GM12892 (cell line): ENCODE measurements at places on chromosomes 1 and 21.

DNA sequence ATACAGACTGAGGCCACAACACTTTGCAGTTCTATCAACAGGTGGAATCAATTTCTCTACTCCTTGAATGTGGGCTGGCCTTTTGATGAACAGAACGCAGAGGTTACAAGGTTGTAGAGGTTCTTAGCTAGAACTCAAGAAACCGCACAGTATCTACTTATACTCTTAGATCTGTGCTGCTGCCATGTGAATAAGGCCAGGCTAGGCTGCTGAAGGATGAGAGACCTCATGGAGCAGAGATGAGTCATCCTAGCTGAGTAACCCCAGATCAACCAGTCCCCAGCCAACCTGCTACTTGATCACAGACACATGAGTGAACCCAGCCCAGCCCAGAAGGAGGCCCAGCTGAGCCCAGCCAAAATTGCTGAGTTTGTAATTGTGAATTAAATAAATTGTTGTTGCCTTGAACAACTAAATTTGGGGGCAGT, 35.3 kb upstream of the BCAR3 start:
- no peak for DNase-seq

DNA sequence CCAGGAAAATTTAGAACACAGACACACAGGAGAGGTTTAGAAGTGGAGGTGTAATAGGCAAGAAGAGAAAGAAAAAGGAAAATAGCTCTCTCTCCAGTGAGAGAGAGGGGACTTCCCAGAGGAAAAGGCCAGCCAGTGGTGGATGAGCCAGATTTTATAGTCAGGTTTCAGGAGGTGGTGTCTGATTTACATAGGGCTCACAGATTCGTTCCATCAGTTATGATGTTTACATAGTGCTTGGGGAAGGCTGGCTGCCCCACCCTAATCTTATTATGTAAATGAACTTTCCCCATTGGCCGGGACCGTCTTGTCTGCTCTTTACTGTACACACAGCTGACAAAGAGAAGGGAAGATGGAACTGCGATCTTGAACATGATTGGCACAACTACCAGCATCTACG, 797.3 kb downstream of the PLA2G4A start:
- no peak for DNase-seq

GRCh38 chr1:243345205-243345604, 89.4 kb downstream of the SDCCAG8 start:
- DNase-seq, result no peak

DNA sequence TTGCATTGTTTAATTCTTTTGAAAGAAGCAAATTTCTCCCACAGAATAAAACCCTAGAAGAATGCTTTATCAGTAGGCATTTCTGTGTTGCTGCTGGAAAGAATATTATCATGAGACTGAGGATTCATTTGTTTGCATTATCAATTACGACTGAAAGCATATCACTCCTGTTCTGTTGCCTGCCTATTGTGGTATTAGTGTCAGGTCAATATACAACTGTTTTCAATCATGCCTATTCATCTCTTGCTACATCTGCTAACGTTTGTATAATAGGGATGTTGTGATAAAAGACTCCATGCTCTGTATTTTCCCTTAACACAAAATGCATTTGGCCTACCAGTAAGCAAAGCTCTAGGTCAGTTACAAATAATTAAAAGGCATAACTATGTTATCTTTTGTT, 221.5 kb downstream of the PTPRC start:
- no peak for DNase-seq

- DNase-seq, result no peak
These were observed 25.6 kb downstream of the PHACTR4 start for GRCh38 chr1:28395181-28395580.

DNA sequence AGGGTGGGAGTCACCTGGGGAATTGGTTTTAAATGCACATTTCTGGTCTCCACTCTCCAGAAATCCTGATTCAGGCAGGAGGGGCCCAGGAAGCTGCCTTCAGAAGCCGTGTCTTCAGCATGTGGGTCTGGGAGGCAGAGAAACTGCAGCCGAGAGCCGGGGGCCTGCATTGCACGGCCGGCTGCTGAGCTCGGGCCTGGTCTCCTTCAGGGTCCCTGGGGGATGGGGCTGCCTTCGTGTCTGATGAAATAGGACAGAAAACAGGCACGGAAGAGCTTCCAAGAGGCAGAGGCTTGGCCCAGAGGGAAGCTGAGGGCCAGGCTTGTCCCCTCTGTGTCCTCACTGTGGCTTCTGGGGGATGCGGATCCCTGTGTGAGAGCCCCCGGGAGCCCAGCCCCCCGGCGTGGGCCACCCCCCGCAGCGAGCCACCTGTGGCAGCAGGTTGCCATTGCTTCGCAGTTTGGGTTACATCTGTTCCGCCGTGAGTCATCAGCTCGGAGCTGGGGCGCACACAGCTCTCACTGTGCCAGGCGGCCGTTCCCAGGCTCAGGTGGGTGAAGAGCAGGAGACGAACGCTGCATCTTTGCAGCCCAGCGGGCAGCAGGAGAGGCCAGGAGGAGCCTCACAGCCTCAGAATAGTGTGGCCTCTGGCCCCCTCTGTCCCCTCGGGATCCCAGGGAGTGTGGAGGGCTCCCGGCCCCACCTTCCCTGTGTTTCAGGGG, 72.4 kb downstream of the AJAP1 start:
- DNase-seq, result no peak

DNA sequence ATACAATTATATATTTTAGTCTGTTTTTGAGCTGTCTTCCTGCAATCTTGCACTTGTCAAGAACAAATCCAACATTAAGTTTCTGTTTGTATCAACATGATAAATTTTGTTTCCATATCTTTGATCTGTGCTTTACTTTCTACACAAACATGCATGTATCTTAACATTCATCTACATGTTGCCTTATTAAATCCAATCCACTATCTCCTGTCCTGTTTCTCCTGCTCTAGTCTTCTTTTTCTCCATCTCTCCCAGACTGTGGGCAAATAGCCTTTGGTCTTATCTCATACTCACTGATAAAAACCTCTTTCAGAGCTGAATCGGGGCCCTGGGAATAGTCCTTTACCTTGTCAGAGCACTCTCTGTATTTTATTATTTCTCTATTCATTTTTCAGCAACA, 101.3 kb downstream of the PLPPR4 start:
- no peak for DNase-seq

DNA sequence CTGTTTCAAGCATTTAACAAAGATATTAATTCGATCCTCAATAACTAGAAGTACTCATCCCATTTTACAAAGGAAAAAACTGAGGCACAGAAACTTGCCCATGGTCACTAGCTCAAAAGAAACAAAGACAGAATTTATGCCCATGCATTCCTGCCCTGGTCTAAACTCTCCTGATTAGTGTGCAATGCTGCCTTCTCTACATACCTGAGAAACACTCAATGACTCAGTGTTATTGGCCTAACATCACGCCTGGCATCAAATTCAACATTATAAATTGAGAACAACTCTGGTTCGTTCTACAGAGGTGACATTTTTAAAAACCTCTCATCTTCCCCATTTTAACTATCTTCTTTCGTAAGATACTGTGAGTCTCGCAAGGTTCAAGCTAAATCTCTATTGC, 5.2 kb downstream of the APP start:
- no peak for DNase-seq

- no peak for DNase-seq
These were observed 1.4 kb downstream of the CLCC1 start for GRCh38 chr1:108961752-108962486.

- no peak for DNase-seq
These were observed 23.5 kb upstream of the SARS1 start for GRCh38 chr1:109190189-109190588.

DNA sequence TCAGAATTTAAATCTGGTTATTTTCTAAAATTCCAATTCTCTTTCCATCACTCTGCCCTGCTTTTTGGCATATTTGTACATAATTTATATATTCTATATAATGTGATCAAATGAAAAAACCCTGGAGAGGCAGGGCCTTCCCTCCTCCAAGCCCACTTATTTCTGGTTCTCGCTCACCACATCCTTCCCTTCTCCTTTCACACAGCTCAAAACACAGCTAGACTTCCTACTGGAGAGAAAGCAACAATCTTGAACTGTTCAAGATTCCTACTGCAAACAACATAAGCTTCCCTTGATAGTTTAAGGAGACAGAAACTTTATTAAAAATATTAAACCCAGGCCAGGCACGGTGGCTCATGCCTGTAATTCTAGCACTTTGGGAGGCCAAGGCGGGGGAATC, 7.6 kb upstream of the AIM2 start:
- no peak for DNase-seq

DNA sequence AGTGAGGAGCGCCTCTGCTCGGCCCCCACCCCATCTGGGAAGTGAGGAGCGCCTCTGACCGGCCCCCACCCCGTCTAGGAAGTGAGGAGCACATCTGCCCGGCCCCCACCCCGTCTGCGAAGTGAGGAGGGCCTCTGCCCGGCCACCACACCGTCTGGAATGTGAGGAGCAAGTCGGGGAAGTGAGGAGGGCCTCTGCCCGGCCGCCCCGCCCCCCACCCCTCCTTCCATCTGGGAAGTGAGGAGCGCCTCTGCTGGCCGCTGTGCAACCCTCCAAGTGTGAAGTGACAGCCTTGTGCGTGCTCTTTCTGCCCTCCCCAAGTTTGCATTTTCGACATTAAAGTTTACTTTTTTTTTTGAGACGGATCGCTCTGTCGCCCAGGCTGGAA, 5.1 kb upstream of the ZZZ3 start:
- no peak for DNase-seq

DNA sequence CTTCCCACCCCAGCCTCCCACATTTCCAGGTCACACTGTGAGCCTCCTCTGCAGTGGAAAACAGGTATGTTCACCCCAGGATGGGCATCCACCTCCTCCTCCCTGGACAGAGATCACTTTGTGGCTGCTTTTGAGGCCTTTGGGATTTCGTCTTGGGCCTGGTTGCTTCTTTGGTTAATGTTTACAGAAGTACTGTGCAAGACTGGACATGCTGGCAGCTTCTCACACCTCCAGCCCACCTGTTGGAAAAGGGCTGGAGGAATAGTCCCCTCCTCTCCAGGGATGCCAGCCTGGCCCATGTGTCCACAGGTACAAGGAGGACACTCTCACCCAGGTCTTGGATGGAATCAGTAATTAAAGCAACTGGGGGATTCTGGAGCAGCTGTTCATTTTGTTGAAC, 56.1 kb downstream of the KAZN start:
- DNase-seq, result no peak

- no peak for DNase-seq
These were observed 32.4 kb downstream of the ZNF326 start for GRCh38 chr1:90027281-90027680.

DNA sequence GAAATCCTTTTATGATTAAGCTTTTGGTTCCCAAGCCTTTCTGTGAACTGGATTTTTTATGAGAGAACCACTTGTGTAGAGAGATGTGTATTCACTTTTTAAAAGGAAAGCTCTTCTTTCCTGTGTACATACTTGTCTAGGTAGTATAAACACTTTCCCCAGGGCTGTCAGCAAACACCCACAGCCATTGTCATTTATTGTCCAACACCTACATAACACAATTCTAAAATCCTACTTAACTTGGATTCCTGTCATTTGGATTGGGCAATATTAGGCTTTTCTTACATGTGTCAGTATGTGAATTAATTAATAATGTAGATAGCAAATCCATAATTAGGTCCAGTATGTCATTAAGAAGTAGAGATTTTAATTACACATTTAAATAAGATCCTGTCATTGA, 12.3 kb downstream of the DDX20 start:
- DNase-seq, result no peak

DNA sequence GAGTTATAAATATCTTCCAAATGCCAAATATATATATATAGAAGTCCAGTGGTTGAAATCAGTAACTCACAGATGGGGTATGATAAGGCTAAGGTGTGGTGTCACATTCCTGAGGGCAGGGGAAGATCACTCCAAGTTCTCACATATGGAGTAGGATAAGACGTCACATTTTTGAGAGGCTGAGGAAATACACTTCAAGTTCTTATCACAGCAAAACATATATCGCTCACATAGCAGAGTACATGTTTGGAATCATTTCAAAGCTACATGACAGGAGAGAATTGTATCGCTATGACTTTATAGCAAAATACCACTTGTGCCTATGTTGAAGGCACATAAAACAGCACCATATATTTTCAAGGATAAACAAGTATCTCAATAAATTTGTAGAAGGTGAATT, 55.1 kb downstream of the RBM11 start:
- no peak for DNase-seq

DNA sequence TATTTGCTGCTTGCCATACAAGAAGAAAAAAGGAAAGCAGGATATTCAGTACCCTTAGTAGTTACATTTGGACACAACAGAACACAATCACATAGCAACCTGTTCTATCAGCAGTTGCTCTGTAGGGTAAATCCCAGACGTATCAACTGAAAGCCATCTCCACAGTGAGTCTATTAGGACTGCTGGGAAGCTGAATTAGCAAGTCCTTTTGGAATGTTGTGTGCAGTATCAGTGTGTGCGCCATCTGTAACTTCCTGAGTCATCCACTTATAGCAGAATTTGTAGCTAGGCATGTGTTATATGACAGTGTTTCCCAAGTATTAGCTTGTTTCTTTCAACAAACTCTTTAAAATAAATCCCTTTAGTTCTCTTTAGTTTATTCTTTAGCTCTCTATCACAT, 21.3 kb downstream of the CCDC30 start:
- DNase-seq, result no peak

DNA sequence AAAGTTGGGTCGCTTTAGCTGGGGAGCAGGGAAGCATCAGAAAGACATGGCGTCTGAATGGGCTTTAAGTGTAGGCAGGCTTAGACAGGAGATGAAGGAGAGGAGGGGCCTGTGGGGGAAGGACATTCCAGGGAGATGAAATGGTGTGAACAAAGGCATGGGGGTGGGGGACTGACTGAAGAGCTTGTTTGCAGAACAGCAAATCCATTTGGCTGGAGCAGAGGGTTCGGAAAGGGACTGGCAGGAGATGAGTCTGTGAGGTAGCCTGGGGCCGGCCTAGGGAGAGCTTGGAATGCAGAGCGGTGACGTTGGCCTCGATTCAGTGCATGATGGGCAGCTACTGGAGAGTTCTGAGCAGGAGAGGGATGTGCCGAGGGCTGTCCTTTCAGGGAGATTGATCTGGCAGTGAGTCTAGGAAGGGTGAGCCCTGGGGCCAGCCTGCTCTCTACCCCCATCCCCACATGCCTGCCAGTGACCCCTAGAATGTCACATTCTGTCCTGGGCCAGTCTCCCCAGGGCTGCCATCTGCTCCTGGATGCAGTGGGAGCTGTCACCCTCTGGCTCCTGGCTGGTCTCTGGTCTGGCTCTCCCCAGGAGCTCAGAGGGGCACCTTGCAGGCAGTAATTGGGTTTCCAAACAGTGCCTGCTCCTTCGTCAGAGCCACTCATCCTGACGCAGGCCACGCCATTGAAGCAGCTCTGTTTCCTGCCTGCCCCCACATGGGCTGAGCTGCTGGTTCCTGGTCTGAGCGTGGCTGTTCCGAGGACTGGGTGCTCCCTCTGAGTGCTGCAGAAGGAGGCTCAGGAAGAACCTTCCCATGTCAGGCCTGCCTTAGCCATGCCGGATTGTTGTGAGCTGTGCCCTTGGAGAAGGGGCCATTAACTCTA, 22.3 kb upstream of the TMEM222 start:
- no peak for DNase-seq
